ENCODE measurements at places on chromosomes 3 and 15. TPM values are rescaled to one million over a fixed set of nuclear protein-coding genes. Genes with fewer than 3 reads are reported as not detected.
A peak's percentile ranks its signal among the peaks of the same experiment; 100 is the strongest.

DNA sequence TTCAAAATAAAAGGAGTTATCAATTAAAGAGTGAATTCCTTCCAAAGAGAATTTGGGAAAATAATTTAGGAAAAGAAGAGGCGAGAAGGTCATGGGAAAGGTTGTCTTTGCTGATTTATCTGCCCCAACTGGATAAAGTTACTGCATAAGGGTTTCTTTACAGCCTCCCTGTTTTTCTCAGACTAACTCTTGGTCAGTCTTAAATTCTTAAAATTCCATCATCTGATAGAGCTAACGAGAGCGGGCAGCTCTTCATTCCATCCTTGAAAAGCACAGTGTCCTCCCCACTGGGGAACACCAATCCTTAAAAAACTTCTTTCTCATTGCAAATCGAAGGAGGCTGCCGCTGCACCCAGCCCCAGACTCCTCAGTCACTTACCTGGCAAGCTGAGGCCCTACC lies 107.2 kb downstream of the PGPEP1L start:
- DNase-seq: no peak

DNA sequence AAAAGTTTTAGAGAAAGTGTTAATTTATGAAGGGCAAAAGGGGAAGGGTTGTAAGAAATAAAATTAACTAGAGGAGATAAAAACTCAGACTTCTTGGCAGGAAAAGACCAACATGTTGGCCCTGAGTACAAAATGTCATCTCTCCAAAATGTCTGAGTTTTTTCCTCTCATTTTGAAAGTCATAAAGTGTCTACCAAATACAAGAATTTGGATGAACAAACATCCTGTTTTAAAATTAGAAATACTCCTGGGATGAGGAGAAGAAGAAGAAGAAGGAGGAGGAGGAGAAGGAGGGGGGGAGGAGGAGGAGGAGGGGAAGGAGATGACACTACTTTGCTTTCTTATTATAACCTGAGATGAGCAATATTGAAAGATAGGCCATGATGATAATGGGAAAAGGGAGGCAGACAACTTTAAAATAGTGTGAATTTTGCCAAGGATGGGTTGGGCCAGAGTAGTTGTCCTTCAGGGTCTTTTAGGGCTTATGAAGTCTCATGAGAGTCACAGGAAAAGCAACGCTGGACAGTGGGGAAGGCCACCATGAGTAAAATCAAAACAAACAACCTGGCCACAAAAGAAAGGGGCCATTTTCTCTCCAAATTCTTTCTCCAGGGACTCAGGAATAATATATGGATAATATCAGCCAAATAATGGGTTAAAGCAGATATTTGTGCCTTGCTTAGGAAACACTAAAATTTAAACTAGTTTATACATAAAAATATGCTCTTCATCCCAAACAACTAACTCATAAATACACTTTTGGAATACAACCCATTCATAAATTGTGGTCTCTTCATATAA lies 632.9 kb downstream of the EPHA3 start:
- DNase-seq: no peak

DNA sequence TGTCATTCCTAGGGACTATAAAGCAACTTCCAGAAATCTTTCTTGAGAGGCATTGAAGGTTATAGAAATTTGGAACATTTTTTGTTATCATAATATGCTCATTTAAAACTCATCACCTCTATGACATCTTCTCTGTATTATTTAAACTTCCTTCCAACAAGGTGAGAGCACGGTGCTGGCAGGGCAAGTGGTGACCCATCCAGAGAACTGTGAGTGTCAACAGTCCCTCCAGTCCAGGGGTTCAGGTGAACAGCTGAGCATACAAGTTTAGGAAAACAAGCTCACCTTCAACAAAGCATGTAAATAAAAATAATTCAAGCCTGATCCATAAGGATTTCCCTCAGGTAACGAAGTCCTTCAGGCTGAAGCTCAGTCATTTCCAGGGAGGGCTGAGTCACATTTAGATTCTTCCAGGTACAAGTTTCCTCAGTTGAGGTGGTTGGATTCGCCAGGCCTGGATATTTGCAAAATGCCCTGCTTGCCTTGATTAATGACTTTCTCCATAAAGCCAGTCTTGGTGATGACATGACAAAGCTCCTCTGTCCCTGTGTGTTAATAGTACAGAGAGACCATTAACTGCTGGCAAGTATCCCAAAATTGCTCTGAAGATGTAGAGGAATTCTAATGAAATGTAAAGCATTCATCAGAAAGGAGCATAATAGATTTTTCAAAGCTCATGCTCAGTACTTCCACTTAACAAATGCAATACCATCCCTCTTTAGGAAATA lies 263.6 kb upstream of the GADL1 start:
- peak; percentile 18 for DNase-seq

GRCh38 chr3:196609343-196609775 lies 30.1 kb upstream of the NRROS start:
- DNase-seq: peak; percentile 89

DNA sequence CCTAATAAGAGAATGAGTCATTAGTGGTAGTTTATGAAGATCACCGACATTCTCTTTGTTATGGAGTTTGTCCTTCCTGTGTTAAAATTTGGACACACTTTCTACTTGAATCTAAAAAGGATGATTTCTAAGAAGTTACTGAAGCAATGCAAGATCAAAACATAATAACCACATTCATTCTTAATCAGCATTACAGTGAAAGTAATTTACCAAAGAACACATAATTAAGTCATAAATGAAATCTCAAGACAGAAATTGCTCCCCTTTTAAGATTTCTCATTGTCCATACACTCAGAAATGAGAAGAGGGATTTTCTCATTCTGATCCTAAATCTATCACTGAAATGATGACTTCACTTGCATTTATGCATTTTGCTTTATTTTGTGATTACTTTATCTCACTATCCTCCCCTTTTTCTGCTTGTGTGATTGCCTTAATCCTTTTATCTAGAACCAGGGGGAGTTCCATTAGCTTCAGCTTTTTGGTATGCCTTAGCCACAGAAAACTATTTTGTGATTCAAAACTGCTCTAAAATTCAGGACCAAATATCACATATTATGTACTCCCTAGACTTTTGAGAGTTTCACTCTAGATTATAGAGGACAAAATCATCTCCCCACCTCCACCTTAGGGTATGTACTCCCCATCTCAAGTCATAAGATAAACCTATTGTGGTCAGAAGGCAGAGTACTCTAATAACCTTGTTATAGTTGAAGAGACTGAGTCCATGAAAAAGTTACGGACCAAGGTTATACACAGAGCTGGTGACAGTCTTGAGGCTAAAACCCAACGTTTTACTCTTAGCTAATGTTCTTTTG lies 817.6 kb upstream of the CFAP20DC start:
- no peak for DNase-seq

- DNase-seq: no peak
These were observed 9.3 kb upstream of the TM4SF18 start for GRCh38 chr3:149342413-149343380.

GRCh38 chr3:188673646-188674186 lies 498.1 kb upstream of the TPRG1 start:
- no peak for DNase-seq

GRCh38 chr15:85381850-85382751 lies 1.7 kb downstream of the AKAP13 start:
- DNase-seq: no peak

DNA sequence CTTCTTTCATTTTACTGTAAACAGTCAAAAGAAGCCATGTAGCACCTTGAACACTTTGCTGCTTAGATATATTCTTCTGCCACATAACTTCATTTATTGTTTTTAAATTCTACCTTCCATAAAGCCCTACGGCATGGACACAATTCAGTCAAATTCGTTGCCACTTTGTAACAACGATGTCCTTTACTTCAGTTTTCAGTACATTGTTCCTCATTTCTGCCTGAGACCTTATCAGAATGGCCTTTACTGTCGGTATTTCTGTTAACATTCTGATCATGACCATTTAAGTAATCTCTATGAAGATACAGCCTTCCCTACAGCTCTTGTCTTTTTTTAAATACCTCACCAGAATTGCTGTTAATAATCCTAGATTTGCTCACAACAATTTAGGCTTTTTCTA lies 466.9 kb downstream of the NAALADL2 start:
- no peak for DNase-seq

DNA sequence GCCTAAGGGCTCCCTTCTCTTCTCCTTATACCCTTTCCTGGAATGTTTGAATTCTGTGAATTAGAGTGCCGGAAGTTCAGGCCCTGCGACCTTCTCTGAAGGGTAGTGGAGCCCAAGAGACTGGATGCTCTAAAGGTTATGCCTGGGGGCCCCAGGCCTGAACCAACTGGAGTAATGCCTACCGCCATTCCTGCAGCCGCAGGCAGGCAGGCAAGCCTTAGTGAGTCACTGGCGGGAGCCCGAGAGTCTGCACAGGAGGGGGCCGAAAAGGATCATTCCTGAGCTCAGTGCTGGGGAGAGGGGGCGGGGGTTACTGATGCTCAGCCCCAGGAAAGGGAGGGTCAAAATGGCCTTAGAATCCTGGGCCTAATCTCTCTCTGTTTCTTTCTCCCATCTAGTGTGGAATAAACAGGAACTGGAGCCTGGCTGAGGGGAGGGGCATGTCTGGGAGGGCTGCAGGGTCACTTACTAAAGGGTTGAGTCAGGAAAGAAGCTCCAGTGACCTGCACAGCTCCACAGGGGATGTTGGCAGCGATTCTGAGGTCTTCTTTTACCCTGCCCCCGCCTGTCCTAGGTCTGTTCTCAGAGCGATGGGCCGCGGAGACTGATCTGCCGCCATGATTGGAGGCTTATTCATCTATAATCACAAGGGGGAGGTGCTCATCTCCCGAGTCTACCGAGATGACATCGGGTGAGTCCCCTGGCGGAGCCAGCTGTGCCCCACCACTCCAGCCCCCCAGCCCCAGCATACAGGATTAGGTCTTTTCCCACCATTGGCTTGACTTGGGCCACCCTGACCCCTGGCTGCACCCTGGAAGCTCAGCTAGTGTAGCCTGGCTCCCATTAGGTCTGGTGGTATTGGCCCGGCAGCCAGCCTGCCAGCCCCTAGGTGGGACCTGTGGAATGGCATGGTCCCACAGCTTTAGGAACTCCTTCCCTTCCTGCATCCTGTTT lies 2.0 kb downstream of the AP2M1 start:
- peak; percentile 64 for DNase-seq

- DNase-seq: no peak
These were observed 60.7 kb upstream of the SGO1 start for GRCh38 chr3:20246662-20247061.

- DNase-seq: no peak
These were observed 187.9 kb downstream of the GHSR start for GRCh38 chr3:172260381-172260780.

DNA sequence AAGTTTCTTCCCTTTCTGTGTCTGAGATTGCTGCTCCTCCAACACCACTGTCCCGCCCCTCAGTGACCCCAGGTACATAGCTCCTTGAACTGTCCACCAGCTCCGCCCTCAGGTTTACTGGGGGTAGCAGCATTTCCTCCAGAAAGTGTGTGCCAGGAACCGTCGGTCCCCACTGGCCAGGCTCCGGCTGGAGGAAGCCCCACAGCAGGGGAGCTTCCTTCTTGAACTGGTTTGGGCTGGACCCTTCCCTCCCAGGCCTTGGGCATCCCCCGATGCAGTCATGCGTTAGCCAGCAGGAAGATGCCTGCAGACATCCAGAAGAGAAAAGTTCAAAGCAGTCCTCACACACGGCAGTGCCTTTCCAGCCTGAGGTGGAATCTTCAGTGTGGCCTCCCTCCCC lies 19.7 kb downstream of the PAK6 start:
- no peak for DNase-seq

GRCh38 chr15:48003441-48003840 lies 117.3 kb upstream of the SLC24A5 start:
- DNase-seq: no peak

- DNase-seq: peak; percentile 13
These were observed 91.3 kb downstream of the LARS2 start for GRCh38 chr3:45479621-45480035.

- DNase-seq: no peak
These were observed 95.1 kb upstream of the MRPS22 start for GRCh38 chr3:139248593-139249255.

GRCh38 chr15:92949604-92950249 lies 49.6 kb downstream of the CHD2 start:
- DNase-seq: no peak

DNA sequence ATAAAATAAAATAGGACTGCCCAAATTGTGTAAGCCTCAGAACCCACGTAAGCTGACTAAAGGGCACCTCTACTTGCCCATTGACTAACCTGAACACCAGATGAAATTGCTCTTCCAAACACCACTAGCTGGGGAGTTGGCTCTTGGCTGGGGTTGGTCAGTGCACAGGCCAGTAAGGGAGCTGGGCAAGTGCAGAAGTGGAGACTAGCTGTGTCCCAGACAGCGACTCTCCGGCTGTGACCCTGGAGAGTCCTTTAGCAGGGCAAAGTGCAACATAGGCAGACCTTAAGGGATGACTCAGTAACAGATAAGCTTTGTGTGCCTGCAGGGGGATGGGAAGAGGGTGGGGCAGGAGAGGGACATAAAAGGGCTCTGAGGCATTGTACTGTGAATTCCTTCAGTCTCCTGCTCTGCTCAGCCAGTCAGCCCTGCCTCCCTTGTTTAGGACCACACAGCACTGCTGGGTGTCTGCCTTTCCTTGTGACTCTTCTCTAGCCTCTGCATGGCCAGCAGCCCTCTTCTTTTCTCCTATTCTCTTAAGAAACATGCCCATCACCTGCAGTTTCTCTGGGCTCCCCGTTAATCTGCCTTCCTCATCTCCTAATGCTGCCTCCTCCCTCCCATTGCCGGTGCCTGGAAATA lies 13.2 kb downstream of the NR1I2 start:
- DNase-seq: peak; percentile 15

DNA sequence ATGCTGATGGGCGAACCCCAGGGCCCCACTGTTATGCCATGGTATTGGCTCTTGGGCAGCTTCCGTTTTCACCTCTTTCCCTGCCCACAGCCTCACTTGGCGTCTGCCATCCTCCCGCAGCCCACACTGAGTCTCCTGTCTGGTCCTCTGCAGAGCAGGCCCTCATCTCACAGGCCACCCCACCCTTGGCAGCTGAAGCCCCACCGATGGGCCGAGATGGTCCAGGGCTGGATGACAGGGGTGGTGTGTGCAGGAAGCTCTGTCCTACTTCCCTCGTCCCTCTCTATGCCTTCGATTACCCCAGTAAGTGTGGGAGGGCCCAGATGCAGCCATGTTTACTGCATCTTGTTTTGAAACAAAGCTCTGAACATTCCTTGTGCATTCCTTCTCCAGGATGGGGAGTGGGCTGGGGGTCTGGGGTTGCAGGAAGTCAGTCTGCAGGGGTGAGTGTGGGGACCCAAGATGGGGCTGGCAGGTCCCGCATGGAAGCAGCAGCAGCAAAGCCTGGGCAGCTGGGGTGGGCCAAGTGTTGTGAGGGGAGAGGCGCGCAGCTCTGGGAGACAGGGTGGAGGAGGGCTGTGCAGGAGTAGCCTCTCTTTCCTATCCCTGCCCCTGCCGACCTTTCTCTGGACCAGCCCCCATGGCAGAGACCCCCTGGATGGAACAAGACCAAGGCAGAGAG lies 20.9 kb downstream of the TBC1D21 start:
- DNase-seq: no peak

Gene PLA2G4E
- total RNA-seq: not detected

Gene ABI3BP
- 0.58 TPM for total RNA-seq

Gene OR4F15
- total RNA-seq: not detected

Gene MSL2
- total RNA-seq: 13.9 TPM

Gene CDC25A
- 14.9 TPM for total RNA-seq

Gene PLA2G4D
- total RNA-seq: not detected

Gene CPEB1
- 19.1 TPM for total RNA-seq

Gene ALDH1A3
- 0.34 TPM for total RNA-seq

Gene SERPINI2
- not detected for total RNA-seq

Gene IGSF10
- total RNA-seq: 0.03 TPM

Gene P2RY1
- 4.8 TPM for total RNA-seq

Gene IL17RB
- total RNA-seq: not detected

Measured in SK-MEL-5 (cell line).